ENCODE measurements at places on chromosomes 1 and 21.

DNA sequence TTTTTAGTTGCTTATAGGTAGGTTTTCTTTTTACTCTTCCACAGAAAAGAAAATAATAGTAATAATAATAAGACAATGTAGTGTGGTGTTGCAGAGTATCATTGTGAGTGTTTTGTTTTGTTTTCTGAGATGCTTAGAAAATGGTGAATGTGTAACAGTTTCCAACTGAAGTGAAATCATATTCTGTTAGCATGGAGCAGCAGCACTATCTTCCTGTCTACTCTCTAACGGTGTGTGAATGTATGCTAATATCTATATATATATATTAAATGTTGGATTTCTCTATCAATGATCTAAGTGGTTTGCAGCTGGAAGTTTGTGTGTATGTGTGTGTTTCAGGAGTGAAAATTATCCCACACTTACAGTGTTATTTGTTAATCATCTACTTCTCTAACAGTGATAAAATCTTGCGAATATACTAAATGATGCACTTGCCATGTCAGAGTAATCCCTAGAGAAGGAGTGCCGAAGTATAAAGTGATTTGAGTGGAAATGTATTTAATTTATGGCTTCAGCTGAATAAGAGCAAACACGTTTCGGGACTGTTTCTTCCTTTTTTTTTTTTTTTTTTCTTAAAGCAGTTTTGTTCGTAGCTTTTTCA lies 377 bp downstream of the SAMD13 start:
- DNase-seq, result no peak

DNA sequence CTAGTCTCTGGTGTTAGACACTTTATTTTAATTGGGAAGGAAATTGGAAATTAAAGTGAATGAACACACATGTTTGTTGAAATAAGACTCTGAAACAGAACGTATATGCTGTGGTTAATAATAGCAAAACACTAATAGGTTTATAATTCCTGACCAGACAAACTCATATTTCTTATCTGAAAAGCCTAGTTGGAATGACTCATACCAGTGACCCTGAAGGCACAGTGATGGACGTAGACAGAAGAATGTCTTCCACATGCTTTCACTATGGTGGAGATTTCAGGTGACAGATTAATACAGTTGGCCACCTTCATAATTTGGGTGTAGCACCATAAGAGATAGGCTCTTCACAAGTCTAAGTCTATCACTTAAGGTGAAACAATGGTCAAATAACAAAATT lies 83.0 kb upstream of the COL11A1 start:
- no peak for DNase-seq

DNA sequence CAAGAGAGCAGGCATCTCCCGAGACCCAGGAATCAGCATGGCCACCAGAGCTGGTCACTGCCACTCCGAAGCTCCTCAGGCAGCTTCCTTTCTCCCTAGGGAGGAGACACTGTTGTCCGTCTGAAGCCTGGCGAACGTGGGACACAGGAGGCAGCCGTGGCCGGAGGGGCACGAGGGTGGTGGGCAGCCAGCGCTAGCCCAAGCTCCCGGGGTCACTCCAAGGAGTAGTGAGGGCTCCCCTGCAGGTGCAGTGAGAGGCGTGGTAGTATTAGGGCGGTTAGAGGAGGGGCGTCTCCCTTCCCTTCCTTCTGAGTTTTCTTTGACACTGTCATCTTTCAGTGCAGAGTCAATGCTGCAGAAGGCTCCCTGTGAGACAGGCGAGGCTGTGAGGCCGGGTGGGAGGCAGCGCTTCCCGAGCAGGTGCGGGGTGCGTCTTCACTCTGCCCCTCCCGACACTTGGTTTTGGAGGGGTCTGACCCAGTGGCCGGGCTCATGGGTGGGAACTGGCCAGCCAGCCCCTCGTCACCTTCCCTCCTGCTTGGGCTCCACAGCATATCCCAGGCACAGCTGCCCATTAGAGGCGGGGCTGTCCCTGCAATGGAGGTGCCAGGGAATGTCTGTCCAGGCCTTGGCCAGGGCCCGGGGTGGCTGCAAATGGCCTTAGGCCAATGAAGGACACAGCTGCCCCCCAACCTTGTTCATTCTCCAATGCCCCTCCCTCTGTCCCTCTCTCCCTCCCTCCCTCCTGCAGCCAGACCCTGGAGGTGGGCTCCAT lies 171.6 kb upstream of the ARHGEF16 start:
- no peak for DNase-seq

DNA sequence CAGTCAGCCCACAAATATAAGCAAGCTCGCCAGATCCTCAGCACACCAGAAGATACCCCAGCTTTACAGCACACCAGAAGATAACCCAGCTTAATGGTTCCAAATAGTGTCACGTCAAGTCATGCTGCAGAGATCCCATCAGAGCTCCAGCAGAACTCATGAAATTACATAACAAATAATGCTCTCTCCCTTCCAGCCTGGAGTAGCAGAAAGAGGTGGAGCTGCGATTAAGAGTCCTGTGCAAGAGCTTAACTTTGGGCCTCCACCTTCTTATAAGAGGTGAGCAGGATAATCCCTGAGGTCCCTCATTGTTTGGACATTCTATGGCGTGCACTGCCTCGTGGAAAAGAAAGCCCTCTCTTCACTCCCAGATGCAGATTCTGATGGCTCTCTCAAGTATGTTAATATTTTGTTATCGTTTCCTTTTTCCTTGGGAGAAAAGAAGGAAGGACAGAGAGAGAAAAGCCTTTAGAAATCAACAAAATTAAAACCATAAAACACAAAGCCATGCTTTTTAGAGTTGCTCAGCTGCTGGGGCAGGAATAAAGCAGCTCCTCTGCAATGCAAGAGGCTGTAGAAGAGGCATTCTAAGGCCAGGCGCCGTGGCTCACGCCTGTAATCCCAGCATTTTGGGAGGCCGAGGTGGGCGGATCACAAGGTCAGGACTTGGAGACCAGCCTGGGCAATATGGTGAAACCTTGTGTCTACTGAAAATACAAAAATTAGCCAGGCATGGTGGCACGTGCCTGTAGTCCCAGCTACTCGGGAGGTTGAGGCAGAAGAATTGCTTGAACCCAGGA lies 59.1 kb downstream of the GLUL start:
- DNase-seq, result no peak

DNA sequence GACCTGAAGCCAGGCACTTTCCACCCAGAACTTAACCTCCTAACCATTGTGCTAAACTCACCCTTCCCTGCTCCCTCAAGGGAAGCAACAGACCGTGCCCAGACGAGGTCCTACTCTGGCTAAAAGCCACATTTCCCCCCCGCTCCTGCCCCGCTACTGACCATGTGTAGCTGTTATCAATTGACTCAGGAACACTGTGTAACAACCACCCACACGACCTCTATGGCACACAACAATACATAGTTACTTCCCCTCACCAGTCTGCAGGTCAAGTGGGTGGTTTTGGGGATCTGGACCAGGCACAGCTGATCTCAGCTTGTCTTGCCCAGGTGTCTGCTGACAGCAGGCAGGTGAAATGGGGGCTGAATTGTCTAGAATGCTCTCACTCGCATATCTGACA lies 40.1 kb downstream of the CAMK2N1 start:
- no peak for DNase-seq

- DNase-seq, result no peak
Observed at GRCh38 chr1:148162363-148162762, 10.3 kb upstream of the NBPF11 start.
